ENCODE measurements at places on chromosomes 1 and 21.

- no peak for DNase-seq
Measured at GRCh38 chr1:39115271-39116110, 89.0 kb upstream of the MACF1 start.

GRCh38 chr1:112887599-112888283, 68.3 kb downstream of the SLC16A1 start:
- no peak for DNase-seq

- no peak for DNase-seq
Measured at GRCh38 chr1:245604979-245605378, 450.2 kb downstream of the KIF26B start.

GRCh38 chr1:246320286-246320685, 186.8 kb downstream of the SMYD3 start:
- no peak for DNase-seq

- no peak for DNase-seq
Measured at GRCh38 chr1:24117722-24118409, 5.9 kb upstream of the MYOM3 start.

All from stimulated activated effector memory CD8-positive, alpha-beta T cell treated with anti-CD3 and anti-CD28 coated beads, Interleukin-12 subunit alpha, Interleukin-12 subunit beta, amount 100 ng/mL, for 72 hours (primary cell).